Esophagus squamous epithelium (tissue), 5 donors: ENCODE measurements at places on chromosomes 4 and X. TPM values are rescaled to one million over a fixed set of nuclear protein-coding genes. Genes with fewer than 3 reads are reported as not detected.

The CDKL2 gene
- total RNA-seq: 0.13 TPM

The GASK1B gene
- 23.7 TPM for total RNA-seq

The PPARGC1A gene
- 0.75 TPM for total RNA-seq

The CTAG1A gene
- not detected for total RNA-seq

The PABPC1L2B gene
- not detected for total RNA-seq

The GALNTL6 gene
- total RNA-seq: 0.12 TPM

The MAGEA1 gene
- total RNA-seq: not detected

The SERTM2 gene
- total RNA-seq: not detected

The GLUD2 gene
- total RNA-seq: 0.23 TPM

DNA sequence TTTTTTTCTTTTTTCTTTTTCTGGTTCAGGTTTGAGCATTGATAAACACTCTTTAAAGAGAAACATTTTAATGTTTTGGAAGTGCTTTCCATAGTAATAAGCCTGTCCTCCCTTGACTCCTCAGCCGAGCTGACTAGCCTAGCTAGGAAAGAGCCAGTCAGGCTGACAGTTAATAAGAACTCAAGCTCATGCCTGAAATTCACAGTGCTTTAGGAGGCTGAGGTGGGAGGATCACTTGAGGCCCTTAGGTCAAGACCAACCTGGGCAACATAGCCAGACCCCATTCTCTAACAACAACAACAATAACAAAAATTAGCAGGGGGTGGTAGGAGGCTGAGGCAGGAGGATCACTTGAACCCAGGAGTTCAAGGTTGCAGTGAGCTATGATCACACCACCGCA, 53.4 kb upstream of the ZCCHC13 start:
- no peaks in the 10 kb centered on the region for H3K36me3 ChIP-seq
- H3K27me3 ChIP-seq: peaks cover 2% of the 10 kb centered on the region
- no peak overlapping the region for H3K4me3 ChIP-seq
- H3K4me1 ChIP-seq: peaks cover 47% of the 10 kb centered on the region

- H3K4me1 ChIP-seq: no peaks in the 10 kb centered on the region
- no peak overlapping the region for H3K4me3 ChIP-seq
- DNase-seq: no peak
- no peaks in the 10 kb centered on the region for H3K36me3 ChIP-seq
- H3K27me3 ChIP-seq: no peaks in the 10 kb centered on the region
These were observed 108.8 kb downstream of the ZNF827 start for GRCh38 chr4:145829629-145830395.

- H3K4me3 ChIP-seq: no peak overlapping the region
- H3K27me3 ChIP-seq: no peaks in the 10 kb centered on the region
- no peaks in the 10 kb centered on the region for H3K4me1 ChIP-seq
- no peak overlapping the region for H3K27ac ChIP-seq
- no peak for DNase-seq
- H3K36me3 ChIP-seq: no peaks in the 10 kb centered on the region
These were observed 24.3 kb upstream of the CD38 start for GRCh38 chr4:15753786-15754185.

DNA sequence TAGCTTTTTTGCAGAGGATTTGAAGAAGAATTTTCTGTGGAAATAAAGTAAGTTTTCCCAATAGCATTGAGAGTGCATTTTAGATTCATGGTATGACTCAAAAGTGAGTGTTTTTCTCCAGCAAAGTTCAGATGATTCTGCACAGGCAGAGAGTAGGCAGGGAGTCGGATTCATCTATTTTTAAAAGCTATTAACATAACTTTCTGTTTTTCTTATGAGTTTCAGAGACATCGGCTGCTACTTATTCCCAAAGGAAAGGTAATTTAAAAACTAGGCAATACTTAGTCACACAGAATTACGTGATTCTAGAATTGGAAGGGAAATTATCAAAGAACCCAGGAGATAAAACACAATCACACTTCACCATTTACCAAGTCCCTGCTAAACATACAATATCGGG, 4.4 kb downstream of the CCDC110 start:
- DNase-seq: no peak
- no peak overlapping the region for H3K27ac ChIP-seq
- no peak overlapping the region for H3K4me3 ChIP-seq
- no peaks in the 10 kb centered on the region for H3K36me3 ChIP-seq
- peaks cover 16% of the 10 kb centered on the region for H3K4me1 ChIP-seq
- H3K27me3 ChIP-seq: no peaks in the 10 kb centered on the region

DNA sequence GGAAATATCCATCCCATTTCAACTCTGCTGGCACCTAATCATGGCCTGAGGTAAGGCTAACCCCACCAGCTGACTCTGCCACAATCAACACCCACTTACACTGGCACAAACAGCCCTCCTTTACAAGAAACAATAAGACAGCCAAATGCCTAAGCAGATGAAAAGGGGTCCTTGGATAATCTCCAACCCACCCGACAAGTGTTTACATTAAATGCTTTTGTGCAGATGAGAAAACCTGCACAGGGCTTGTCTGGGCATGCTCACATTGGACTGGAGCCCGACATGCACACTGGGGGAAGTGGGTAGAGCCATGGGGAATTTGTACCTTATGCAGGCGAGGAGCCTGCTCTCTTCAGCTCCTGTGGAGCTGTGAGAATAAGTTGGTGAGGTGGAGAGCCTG, 138.9 kb upstream of the ITM2A start:
- no peak for DNase-seq
- H3K27me3 ChIP-seq: no peaks in the 10 kb centered on the region
- H3K36me3 ChIP-seq: no peaks in the 10 kb centered on the region
- H3K4me1 ChIP-seq: no peaks in the 10 kb centered on the region

GRCh38 chrX:148572337-148572736, 71.9 kb downstream of the AFF2 start:
- no peaks in the 10 kb centered on the region for H3K36me3 ChIP-seq
- H3K4me3 ChIP-seq: no peak overlapping the region
- no peak for DNase-seq
- H3K27ac ChIP-seq: no peak overlapping the region
- H3K27me3 ChIP-seq: no peaks in the 10 kb centered on the region

DNA sequence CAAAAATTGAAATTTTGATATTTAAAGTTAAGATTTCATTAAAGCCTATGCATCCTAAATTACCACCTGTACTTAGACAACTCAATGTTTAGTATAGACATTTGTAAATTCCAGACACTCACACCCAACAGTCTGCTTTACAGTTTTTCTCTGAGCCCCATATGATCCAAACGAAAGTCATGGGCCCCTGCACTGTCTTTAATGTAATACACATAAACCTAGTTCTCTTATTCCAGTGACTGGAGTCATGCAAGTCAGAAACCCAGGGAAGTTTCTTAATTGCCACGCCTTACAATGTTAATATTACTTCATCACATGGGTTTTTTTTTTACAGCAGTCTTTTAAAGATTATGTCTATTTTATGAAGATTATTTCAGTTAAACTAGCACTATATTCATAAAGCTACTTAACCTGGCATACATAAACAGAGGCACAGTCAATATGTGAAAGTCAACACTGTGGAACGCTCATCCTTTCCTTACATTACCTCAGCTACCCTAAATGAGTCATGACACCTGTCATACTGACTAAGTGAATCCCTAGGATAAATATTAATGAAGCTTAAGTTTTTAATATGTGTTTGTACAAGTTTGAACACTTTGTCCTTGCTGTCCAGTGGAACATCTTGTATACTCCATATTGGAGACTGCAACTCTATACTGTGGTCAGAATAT, 67.7 kb upstream of the H2AZ1 start:
- no peak overlapping the region for H3K27ac ChIP-seq
- no peak for DNase-seq
- no peaks in the 10 kb centered on the region for H3K4me1 ChIP-seq
- no peak overlapping the region for H3K4me3 ChIP-seq
- H3K27me3 ChIP-seq: no peaks in the 10 kb centered on the region
- H3K36me3 ChIP-seq: no peaks in the 10 kb centered on the region

GRCh38 chr4:80202190-80202711, 4.9 kb downstream of the PRDM8 start:
- H3K4me1 ChIP-seq: peaks cover 16% of the 10 kb centered on the region
- no peaks in the 10 kb centered on the region for H3K36me3 ChIP-seq
- peak; percentile 17 for DNase-seq
- peak overlapping the region; percentile 64 for H3K4me3 ChIP-seq
- H3K27me3 ChIP-seq: no peaks in the 10 kb centered on the region

DNA sequence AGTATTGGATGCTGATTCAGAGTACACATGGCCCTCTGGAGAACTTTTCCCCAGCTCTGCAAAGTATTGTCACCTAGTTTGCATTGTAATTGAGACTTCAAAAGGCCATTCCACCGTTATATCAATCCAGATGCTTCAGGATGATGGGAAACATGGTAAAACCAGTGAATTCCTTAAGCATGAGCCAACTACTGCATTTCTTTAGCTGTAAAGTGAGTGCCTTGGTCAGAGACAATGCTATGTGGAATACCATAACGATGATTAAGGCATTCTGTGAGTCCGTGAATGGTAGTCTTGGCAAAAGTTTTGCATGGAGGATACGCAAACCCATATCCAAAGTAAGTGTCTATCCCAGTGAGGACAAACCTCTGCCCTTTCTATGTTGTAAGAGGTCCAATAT, 355.2 kb downstream of the DCAF12L2 start:
- H3K4me3 ChIP-seq: no peak overlapping the region
- H3K27ac ChIP-seq: no peak overlapping the region
- H3K36me3 ChIP-seq: no peaks in the 10 kb centered on the region
- DNase-seq: no peak
- no peaks in the 10 kb centered on the region for H3K27me3 ChIP-seq
- H3K4me1 ChIP-seq: no peaks in the 10 kb centered on the region

GRCh38 chr4:184406958-184407391, 67.4 kb downstream of the IRF2 start:
- H3K36me3 ChIP-seq: peaks cover 14% of the 10 kb centered on the region
- H3K4me1 ChIP-seq: peaks cover 57% of the 10 kb centered on the region
- no peak for DNase-seq
- no peak overlapping the region for H3K4me3 ChIP-seq
- no peaks in the 10 kb centered on the region for H3K27me3 ChIP-seq

GRCh38 chrX:46959985-46960700, 47.9 kb downstream of the JADE3 start:
- H3K4me3 ChIP-seq: no peak overlapping the region
- H3K4me1 ChIP-seq: no peaks in the 10 kb centered on the region
- H3K36me3 ChIP-seq: no peaks in the 10 kb centered on the region
- DNase-seq: no peak
- no peak overlapping the region for H3K27ac ChIP-seq

GRCh38 chr4:151195801-151196200, 81.2 kb upstream of the PRSS48 start:
- no peak overlapping the region for H3K4me3 ChIP-seq
- no peaks in the 10 kb centered on the region for H3K4me1 ChIP-seq
- no peak for DNase-seq
- H3K27me3 ChIP-seq: no peaks in the 10 kb centered on the region
- no peaks in the 10 kb centered on the region for H3K36me3 ChIP-seq
- H3K27ac ChIP-seq: peak overlapping the region; percentile 61

- no peak overlapping the region for H3K4me3 ChIP-seq
- DNase-seq: no peak
- no peaks in the 10 kb centered on the region for H3K27me3 ChIP-seq
- H3K27ac ChIP-seq: no peak overlapping the region
These were observed 21.2 kb upstream of the VCX2 start for GRCh38 chrX:8192276-8192675.

- H3K4me3 ChIP-seq: no peak overlapping the region
- no peaks in the 10 kb centered on the region for H3K4me1 ChIP-seq
- no peak for DNase-seq
- no peaks in the 10 kb centered on the region for H3K36me3 ChIP-seq
- H3K27me3 ChIP-seq: no peaks in the 10 kb centered on the region
These were observed 115.9 kb upstream of the TEX13D start for GRCh38 chrX:124216396-124217115.

DNA sequence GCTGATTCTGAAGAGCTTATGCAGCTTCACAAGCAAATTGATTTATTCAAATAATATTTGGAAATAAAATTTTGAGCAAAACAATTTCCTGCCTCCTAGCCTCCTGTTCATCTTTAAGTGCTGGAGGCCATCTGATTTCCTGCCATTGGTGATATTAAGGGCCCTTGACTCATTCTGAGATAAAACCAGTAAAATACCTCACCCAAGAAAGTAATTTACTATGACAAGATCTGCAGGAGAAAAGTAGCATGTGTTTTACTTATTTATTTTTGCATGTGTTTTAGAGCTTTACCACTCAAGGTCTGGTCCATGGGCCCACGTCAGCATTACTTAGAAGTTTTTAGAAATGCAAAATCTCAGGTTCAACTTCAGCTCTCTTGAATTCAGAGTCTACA, 67.7 kb downstream of the DCLK2 start:
- H3K4me3 ChIP-seq: no peak overlapping the region
- H3K4me1 ChIP-seq: peaks cover 10% of the 10 kb centered on the region
- H3K36me3 ChIP-seq: no peaks in the 10 kb centered on the region
- no peak for DNase-seq
- H3K27me3 ChIP-seq: no peaks in the 10 kb centered on the region

- H3K27ac ChIP-seq: peak overlapping the region; percentile 83
- H3K36me3 ChIP-seq: no peaks in the 10 kb centered on the region
- H3K4me1 ChIP-seq: peaks cover 8% of the 10 kb centered on the region
- no peaks in the 10 kb centered on the region for H3K27me3 ChIP-seq
These were observed 60.4 kb upstream of the MTM1 start for GRCh38 chrX:150508018-150508417.
